ENCODE measurements at places on chromosomes 4 and X. TPM values are rescaled to one million over a fixed set of nuclear protein-coding genes. Genes with fewer than 3 reads are reported as not detected.

DNA sequence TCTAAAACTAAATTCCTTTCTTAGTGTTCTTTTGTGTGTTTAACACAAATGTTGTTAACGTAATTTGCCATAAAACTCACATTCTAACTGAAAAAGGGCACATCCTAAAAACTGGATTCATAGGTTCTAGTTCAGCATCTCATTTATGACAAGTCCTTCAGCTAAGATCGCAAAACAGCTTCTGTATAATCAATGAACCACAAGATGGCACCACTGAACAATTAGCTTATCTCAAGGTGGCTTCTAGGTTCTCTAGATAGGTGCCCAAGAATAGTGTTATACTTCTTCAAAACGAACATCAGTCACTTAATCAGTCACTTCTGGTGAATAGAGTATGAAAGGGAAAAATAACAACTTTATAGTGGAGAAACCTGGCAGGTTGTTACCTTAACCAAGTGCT is 54.3 kb downstream of the NRK start:
- DNase-seq, result no peak
- no peak overlapping the region for H3K4me3 ChIP-seq
- no peaks in the 10 kb centered on the region for H3K27me3 ChIP-seq
- no peaks in the 10 kb centered on the region for H3K36me3 ChIP-seq
- H3K27ac ChIP-seq, result no peak overlapping the region

DNA sequence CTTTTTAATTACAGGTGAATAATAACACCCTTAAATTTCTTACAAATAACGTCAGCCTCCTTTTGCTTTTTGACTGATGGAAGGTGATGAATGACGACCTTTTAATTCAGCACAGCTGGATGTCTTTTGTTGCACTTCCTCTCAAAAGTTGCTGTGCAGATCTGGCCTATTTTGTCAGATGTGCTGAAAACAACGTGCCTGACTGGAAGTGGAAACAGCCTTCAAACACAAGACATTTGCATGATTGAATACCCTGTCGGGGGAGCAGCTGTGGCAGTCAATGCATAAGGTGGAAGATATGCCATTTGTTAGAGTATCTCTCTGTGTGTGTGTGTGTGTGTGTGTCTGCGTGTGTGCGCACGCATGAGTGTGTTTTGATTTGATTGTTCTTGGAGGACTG is 579.7 kb downstream of the SPRY1 start:
- no peaks in the 10 kb centered on the region for H3K4me1 ChIP-seq
- H3K27ac ChIP-seq, result no peak overlapping the region
- H3K4me3 ChIP-seq, result no peak overlapping the region
- no peaks in the 10 kb centered on the region for H3K36me3 ChIP-seq
- no peak for DNase-seq

GRCh38 chrX:22203186-22203585 is 69.5 kb upstream of the CBLL2 start:
- H3K4me3 ChIP-seq, result no peak overlapping the region
- H3K27me3 ChIP-seq, result no peaks in the 10 kb centered on the region
- H3K36me3 ChIP-seq, result no peaks in the 10 kb centered on the region
- no peaks in the 10 kb centered on the region for H3K4me1 ChIP-seq
- no peak overlapping the region for H3K27ac ChIP-seq
- DNase-seq, result no peak

DNA sequence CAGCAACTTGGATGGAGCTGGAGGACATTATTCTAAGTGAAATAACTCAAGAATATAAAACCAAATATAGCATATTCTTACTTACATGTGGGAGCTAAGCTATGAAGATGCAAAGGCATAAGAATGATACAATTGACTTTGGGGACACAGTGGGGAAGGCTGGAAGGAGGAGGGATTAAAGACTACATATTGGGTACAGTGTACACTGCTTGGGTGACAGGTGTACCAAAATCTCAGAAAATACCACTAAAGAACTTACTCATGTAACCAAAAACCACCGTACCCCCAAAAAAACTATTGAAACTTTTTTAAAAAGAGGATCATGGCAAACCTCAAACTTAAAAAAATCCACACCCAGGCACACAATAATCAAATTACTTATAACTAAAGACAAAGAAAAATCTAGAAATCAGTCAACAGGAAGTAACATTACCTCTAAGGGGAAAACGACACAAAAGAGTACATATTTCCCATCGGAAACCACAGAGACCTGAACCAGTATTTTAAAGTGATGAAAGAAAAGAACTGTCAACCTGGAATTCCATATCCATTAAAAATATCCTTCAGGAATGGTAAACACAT is 241.8 kb downstream of the PRDM5 start:
- no peaks in the 10 kb centered on the region for H3K36me3 ChIP-seq
- H3K27me3 ChIP-seq, result peaks cover 8% of the 10 kb centered on the region
- DNase-seq, result no peak
- no peak overlapping the region for H3K27ac ChIP-seq

The XG gene
- not detected for total RNA-seq

The F11 gene
- not detected for total RNA-seq
